Thoracic aorta (tissue), 2 donors: ENCODE measurements at places on chromosomes 5 and 9. TPM values are rescaled to one million over a fixed set of nuclear protein-coding genes. Genes with fewer than 3 reads are reported as not detected.

DIPK1B gene
- total RNA-seq, result 6.9 TPM

OLFML2A gene
- 6.7 TPM for total RNA-seq

PROB1 gene
- total RNA-seq, result 1.9 TPM

EGFLAM gene
- total RNA-seq, result 10.7 TPM

EIF4E1B gene
- not detected for total RNA-seq

MARCOL gene
- not detected for total RNA-seq

TLX3 gene
- not detected for total RNA-seq

GABBR2 gene
- total RNA-seq, result not detected

SLC25A2 gene
- 3.5 TPM for total RNA-seq

ZNF346 gene
- 22.9 TPM for total RNA-seq

ZNF883 gene
- total RNA-seq, result 2.8 TPM

PCDHA10 gene
- 0.41 TPM for total RNA-seq

GRXCR2 gene
- not detected for total RNA-seq

PCDHGA5 gene
- 12.5 TPM for total RNA-seq

CNTNAP3B gene
- total RNA-seq, result 94.8 TPM

PIP5KL1 gene
- 6.0 TPM for total RNA-seq

GARIN3 gene
- total RNA-seq, result not detected

COL15A1 gene
- 23.3 TPM for total RNA-seq

CTSV gene
- 0.27 TPM for total RNA-seq

PCDHB14 gene
- total RNA-seq, result 10.2 TPM

FGF18 gene
- 0.81 TPM for total RNA-seq

CTNND2 gene
- not detected for total RNA-seq

GRM6 gene
- total RNA-seq, result not detected

HAPLN1 gene
- total RNA-seq, result 14.1 TPM

TXNDC8 gene
- total RNA-seq, result not detected

EPB41L4B gene
- total RNA-seq, result 1.1 TPM

GADD45G gene
- total RNA-seq, result 5.8 TPM

ADAMTSL1 gene
- total RNA-seq, result 75.5 TPM

SV2C gene
- 0.14 TPM for total RNA-seq

LCN9 gene
- not detected for total RNA-seq
